Smooth muscle cell of the brain vasculature (primary cell): ENCODE measurements at places on chromosomes 16 and 17.

DNA sequence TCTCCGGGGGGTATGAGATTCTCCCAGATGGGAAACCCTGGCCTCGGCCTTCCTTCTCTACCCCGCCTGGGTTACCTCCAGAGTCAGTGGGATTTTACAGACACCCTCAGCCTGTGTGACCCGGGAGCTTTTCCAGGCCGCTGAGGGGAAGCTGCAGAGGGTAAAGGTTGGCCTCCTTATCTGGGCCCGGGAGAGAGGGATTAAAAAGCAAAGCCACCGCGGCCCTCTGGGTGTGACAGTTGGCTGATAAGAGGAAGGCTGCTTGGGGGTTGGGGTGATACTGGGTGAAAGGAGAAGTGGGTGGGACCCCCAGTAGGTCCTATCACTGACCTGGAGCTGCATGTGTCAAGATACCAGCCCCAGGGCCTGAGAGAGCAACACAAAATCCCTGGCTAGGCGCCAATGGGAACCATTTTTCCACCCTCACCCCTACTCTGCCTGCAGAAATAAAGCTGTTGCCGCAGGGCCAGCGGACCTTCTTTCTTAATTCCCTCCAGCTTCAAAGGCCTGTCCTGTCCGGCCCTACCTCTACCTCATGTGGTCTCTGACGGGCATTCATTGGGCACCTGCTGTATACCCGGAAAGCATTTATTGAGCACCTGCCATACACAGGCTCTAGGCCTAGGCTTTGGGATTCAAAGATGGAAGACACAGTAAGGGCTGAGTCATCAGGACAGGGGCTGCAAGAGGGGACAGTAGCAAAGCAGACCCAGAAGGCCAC, 77.6 kb upstream of the GSE1 start:
- DNase-seq: no peak

GRCh38 chr16:82181461-82182185, 11.6 kb upstream of the MPHOSPH6 start:
- DNase-seq: no peak

DNA sequence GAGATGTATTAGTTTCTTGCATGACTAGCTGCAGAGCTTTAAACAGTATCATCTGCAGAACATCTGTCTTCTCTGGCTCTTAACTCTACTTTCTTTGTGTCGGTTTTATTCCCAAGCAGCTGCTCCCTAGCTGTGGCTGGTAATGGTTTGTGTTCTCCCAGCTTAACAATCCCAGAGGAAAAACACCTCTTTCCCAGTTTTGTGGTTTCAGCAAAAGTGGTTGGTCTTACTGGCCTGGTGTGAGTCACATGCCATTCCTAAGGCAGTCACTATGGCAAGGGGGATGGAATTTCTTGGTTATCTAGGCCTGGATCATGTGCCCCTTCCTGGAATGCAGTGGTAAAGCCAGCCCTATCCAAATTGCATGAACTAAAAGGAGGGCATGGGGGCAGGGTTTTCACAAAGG, 27.5 kb downstream of the OMG start:
- peak; percentile 53 for DNase-seq

- DNase-seq: peak; percentile 73
Observed at GRCh38 chr16:3152277-3152990, 17.6 kb downstream of the ZNF213 start.

DNA sequence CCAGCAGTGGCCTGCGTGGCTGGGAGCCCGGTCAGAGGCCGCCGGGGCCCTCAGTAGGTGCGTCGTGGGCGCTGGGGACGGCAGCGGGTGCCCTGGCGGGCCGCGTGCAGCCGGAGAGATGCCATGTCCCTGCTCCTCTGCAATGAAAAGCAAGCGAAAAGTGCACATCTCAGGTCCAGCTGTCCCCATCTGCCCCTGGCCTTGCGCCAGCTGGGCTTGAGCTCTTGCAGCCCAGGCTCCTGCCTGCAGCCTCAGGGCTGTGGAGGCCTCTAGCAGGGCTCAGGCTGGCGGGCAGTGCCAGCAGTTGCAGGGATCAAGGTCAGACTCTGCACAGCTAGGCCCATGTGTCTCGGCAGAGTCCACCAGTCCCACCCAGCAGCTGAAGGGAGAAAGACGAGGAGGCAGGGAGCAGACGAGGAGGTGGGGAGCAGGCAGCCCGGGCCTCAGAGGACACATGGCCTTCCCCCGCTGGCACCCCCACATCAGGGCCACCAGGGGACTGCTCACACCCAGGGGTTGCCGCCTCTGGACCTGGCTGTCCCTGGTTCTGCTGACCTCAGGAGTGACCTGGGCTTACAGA, 11.2 kb downstream of the SLC16A3 start:
- no peak for DNase-seq

DNA sequence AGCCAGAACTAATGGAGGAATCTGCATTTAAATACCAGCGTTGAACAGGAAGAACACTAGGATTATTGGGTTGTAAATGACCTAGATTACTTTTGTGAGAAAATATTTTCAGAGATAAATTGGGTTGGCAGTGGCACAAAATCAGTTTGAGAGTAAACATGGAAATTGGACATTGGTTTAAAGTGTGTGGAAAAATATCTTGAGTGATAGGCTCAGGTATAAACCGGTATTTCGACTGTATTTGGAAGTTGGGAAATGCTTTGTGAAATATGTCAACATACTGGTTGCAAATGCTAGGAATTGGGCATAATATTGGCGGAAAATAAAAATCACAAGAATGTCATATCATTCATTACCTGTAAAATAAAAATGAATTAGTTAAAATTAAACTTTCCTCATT, 15.1 kb downstream of the PRKAR1A start:
- no peak for DNase-seq

DNA sequence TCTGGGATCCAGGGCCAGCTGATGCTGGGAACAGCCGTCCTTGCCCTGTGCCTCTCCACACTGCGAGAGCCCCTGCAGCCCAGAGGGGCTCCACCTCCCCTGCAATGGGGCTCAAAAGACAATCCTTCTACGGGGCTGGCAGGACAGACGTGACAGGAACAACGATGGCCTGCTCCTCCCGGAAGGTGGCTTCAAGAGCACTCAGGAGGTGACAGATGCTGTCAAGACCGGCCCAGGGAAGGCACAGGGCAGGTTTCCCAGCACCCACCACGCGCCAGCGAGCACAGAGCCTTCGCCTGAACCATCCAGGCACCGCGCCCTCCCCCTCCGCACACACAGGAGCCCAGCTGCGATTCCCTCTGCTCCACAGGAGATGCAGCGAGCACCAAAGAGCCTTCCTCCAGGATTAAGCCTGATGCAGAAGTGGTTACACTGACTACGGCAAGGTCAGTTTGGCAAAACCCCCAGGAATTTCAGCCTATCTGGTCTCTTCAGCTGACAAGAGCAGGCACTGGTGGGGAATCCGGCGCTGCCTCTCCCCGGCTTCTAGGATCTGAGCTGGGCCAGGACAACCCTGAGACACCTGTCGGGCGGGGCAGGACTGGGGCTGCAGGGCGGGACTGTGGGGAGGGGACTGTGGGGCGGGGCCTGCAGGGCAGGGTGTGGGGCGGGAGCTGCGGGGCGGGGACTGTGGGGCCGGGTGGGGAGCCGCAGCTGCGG, 103.4 kb downstream of the ZNF778 start:
- no peak for DNase-seq

GRCh38 chr17:39538866-39539265, 68.9 kb downstream of the NEUROD2 start:
- no peak for DNase-seq

GRCh38 chr16:67311607-67312488, 14.7 kb downstream of the KCTD19 start:
- DNase-seq: peak; percentile 85

DNA sequence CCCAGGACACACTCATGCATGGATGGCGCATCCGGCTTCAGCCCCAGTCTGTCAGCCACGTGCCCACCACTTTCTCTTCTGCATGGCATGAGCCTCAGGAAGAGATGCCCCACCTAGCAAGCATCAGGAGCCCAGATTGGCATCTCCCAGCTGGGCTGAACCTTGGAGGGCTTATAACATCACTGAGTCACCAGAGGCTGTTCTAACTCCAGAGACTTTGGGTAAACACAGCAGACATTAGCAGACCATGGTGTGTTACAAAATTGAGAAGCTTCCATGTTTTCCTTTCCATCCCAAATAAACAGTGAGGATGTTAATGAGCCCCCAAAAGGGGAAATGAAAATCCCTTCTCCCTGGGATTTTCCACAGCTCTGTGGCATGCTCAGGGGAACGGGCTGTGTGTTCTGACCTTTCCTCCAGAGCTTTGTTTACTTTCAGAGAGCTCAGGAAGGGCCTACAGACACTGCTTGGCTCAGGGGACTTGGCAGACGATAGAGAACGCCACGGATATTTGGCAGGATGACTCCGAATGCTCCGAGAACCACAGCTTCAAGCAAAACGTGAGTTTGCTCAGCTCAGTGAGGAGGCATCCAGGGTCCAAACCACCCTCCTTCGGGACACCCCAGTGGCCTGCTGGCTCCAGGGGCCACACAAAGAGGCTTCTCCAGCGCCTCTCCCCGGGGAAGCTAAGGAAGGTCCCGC, 16.5 kb downstream of the GLP2R start:
- DNase-seq: peak; percentile 57

GRCh38 chr17:32658470-32659418, 172.0 kb downstream of the CDK5R1 start:
- no peak for DNase-seq

GRCh38 chr17:74140282-74140681, 63.2 kb upstream of the RPL38 start:
- DNase-seq: no peak
